ENCODE measurements at places on chromosomes 1 and 21. TPM values are rescaled to one million over a fixed set of nuclear protein-coding genes. Genes with fewer than 3 reads are reported as not detected.

DDR2 gene
- total RNA-seq, result 1.4 TPM

SPRR1B gene
- total RNA-seq, result not detected

DNA sequence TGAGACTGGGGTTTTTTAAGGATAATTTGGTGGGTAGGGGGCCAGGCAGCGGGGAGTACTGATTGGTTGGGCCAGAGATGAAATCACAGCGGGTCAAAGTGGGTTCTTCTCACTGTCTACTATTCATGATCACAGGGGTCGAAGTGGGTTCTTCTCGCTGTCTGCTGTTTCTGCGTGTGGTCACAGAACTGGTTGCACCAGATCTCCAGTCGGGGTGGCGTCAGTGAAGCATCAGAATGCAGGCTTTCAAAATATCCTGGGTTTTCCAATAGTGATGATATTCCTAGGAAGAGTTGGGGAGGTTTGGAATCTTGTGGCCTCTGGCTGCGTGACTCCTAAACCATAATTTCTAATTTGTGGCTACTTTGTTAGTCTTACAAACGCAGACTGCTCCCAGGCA, 45.1 kb downstream of the TRPM2 start:
- DNase-seq, result peak; percentile 32

GRCh38 chr1:78060857-78061563, 15.2 kb downstream of the GIPC2 start:
- DNase-seq, result no peak

DNA sequence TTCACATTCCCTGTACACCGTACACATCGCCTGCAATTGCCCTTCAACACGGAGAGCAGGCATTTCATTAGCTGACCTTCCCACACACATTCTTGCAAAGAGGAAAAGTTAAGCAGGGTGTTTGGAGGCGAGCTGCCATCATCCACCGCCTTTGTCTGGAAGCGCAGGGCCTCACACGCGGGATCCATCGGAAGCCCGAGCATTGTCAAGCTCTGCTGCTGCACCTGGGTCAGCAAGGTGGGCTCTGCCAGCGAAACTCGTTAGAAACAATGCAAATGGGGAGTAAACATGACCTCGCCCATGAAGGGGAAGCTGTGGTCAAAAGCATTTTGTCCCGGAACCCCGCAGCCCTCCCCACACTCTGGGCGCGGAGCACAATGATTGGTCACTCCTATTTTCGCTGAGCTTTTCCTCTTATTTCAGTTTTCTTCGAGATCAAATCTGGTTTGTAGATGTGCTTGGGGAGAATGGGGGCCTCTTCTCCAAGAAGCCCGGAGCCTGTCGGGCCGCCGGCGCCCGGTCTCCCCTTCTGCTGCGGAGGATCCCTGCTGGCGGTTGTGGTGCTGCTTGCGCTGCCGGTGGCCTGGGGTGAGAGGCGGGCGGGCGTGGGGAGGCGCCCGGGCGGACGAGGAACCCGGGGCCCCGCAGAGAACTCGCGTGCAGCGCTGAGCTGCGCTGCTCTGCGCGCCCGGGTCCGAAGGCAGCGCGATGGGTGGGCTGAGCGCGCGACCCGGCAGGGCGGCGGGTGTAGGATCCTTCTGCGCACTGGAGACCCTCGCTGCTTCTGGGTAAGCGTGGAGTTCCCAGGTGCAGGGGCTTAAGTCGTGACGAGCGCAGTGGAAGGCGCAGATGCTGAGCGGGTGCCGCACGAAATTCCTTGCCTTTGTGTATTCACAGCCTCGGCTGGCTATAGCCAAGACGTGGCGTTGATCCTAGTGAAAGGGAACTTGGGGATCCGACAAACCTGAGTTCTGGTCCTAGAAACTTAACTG, at the start of gene CR1:
CR1 (plus strand) TSS at position 357 of the 992 bp plus-strand sequence; CDS start at position 468, 111 bp downstream.
- no peak for DNase-seq

- no peak for DNase-seq
These were observed 473.5 kb downstream of the PTPRU start for GRCh38 chr1:29709704-29710280.

DNA sequence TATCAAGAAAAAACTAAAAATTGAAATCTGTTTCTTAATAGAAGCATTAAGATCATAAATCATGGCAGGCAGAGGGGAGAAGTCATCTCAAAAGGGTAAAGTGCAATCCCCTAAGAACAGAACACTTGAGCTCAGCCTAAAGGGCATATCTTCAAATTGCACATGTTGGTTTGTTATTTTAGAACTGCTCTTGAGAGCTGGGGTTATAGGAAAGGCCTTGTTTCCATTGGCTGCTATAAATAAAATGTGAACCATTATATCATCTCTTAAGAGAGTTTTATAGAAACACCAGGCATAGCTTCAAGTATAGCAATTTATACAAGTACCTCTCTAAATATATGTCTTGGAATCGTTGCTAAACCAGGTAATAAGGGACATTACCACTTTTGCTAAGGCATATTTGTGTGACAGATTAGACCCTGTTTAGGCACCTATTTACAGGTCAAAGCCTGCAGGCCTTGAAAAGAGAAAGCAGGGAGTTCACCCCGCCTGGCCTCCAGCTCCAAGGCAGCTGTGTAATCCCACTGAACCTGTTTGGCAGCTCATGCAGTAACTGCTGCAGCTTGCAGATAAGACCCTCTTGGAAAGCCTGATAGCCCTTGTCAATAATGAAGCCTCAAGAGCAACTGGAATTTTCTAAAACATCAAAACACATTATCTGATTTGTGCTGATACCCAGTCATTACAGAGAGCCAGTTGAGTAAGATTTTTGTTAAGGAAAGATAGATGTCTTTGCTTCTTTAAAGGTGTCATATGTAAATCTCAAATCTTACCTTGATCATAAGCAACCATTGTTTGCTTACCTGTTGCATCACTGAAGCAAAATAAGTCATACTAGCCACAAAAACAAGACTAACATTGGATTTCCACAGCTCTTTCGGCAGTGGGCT, 24.2 kb upstream of the SYDE2 start:
- DNase-seq, result peak; percentile 72

GRCh38 chr1:158147869-158148268, 32.8 kb upstream of the CD1D start:
- no peak for DNase-seq

GRCh38 chr1:183554577-183554976, 35.7 kb downstream of the NCF2 start:
- no peak for DNase-seq

DNA sequence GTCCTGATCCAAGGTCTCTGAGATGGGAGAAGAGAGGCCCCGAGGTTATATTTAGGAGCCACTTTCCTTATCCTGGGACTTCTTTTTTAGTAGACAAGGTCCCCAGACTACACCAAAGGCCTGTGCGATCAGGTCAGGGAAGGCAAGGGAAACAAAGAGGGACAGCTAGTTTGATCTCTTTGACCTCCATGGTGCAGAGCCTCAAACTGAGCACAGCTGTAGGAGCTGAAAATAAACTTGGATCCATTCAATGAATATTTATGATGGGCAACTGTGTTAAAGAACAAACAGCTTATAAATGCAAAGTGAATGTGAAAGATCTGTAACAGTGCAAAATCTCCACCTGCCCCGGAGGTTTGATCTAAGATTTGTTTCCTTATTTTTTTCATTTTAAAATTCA, 256.6 kb downstream of the DYRK1A start:
- DNase-seq, result no peak

Data from PC-3 (cell line).